ENCODE measurements at places on chromosomes 4 and X.

DNA sequence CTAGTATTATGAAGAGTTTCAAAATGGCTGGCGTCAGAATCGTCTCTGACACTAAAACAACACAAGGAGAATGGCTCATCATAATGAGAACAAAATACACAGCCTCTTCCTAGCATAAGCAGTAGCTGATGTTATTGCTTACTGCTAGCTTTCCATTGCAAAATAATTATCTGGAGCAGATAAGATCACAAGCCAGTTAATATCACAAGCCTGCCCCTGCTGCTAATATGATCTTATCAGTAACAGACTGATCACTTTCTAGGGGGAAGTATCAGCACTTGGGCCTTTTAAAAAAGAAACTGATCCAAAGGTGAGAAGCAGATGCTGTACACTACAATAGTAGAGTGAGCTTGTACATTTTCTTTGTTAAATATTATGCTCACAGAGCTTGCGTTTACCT is 554.8 kb upstream of the PABPC4L start:
- DNase-seq, result no peak

DNA sequence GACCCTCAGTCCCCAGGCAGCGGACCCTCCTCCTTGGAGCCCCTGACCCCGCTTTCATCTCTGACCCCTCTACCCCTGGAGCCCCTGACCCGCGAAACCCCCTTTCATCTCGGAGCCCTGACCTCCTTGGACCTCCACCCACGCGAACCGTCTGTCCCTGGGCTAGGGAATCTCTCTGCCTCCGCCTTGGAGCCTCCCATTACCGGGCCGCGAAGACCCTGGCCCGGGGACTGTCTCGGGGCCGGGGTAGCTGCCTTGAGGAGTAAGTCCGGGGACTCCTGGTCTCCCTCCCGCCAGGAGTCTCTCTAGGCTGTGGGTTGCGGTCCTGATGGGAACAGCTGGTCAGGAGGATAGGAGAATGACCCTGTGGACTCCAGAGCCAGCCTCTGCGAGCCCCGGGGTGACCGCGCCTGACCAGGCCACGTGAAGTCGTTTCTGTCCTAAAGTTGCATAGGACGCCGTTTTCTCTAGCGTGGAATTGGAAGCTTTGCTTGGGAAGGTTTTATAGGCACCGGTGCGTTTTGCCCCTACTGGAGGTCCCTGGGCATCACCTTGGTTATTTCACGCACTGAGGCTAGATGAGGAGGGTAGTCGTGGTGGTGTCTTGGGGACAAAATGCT is 824 bp downstream of the TBC1D14 start:
- DNase-seq, result no peak

DNA sequence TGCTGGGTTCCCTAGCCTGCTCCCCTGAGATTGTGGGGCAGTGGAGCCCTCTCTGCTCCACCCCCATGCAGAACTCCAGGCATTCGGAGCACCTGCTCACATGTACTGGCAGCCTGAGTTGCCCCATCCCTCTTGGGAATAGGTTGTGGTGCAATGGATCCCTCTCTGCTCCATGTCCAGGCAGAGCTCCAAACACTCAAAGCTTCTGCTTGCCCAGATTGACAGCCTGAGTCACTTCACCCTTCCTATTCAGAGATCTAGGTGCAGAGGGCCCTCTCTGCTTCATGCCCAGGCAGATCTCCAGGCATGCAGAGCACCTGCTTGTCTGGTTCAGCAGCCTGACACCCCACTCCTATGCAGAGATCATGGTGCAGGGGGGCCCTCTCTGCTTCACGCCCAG is 18.6 kb upstream of the TEX13B start:
- DNase-seq, result no peak

DNA sequence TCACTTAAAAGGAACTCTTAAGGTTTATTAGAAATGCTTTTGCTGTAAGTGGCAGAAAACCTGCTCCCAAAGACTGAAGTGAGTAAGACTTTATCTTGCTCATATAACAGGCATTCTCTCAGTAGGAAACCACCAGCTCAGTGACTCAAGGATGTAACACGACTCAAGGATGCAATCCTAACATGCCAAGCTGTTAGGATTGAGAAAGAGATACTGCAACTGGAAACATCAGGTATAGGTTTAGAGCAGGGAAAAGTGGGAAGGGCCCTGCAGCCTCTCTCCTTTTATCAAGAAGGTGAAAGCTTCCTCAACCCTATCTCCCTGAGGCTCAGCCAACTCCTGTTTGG is 11.9 kb upstream of the SLC9A7 start:
- DNase-seq, result no peak

DNA sequence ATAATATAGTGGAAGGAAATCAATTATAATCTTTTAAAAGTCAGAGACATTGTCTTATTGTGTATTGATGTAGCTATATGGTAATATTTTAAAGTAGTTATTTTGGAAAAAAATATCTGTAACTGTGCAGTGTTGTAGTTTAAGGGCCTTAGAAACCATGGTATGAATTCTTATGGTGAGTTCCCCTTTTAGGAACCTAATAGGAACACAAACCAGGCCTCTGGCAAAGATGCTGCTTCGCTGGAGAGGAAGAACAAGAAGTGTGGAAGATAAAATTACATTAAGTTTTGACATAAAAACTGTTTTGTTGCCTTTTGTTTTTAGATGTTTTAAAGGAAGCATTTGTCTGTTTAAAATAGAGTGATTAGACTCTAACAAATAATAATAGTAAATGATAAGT is 10.9 kb upstream of the TMPRSS11D start:
- no peak for DNase-seq

- no peak for DNase-seq
These were observed 183.2 kb upstream of the HS3ST1 start for GRCh38 chr4:11611868-11612267.

- DNase-seq, result no peak
These were observed 277.5 kb downstream of the FBXW7 start for GRCh38 chr4:152258391-152258790.

GRCh38 chrX:130726661-130727060 is 176.3 kb downstream of the ENOX2 start:
- no peak for DNase-seq

DNA sequence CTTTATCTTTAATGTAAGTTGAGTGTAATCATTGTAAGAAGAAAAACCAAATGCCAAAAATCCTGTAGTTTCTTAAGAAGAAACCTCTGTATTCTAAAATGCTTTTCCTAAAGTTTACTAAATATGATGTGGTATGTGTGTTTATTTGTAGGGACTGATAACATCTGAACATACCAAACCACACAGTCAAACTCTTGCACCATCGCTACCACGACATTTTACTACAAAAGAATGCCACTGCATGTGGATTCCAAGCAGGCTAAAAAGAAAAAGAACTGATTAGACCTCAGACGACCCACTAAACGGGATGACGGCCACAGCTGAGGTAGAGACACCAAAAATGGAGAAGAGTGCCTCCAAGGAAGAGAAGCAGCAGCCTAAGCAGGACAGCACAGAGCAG is 46.1 kb downstream of the LAS1L start:
- DNase-seq, result no peak

DNA sequence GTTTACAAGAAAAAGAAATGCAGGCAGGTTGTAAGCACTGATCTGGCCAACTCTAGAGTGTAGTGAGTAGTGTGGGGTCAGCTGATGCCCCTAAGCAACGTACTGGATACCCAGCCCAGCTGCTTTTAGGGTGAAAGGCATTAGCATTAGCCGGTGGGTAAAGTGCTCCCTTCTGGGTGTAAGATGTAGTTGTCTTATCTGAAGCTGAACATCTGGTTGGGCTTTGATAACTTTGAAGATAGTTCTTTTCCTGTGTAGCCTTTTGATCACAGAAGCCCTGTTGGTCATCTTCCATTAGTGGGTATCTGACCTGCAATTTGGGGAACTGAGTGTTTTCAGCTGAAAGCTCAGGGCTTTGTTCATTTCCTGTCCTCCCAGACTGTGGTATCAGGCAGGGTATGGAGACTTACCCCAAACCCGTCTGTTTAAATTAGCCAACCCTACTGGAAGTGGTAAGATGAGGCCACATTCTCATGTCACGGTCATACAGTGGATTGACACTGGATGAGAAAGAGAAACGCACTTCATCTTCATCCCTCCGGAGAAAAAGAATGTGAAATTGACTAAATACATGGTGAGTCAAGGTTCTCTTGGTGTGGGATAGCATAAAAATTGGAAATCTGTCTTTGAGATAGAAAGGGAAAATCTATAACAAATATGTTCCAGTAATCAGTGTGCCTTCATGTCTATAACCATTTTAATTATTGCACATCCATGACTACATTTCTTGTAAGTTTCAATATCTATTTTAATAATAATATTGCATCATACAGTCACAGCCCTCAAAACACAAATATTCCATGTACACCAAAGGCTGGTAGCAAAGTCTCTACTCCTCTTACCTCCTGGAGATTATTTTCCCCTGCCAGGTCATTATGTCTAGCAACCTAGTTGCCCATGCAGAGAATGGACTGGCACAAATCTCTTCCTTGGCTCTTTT is 8.7 kb downstream of the RHOH start:
- no peak for DNase-seq

GRCh38 chr4:152417673-152418072 is 118.2 kb downstream of the FBXW7 start:
- no peak for DNase-seq

DNA sequence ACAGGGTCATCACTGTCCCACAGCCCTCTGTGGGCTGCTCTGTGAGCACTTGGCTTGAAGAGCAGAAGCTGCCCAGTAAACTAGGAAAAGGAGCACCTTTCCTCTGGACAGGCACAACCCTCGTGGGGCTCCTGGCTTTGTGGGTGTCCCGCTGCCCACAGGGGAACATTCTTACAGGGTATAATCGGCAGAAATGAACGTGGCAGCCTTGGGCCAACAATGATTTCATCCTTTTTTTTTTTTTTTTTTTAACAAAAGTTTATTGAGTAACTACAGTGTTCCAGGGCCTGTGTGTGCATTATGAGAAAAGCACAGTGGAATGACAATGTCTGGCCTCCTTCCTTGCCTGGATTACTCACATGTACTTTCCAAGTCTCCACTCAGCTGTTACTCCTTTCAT is 197.2 kb downstream of the PDGFC start:
- no peak for DNase-seq
